ENCODE measurements at places on chromosomes 6 and 20. TPM values are rescaled to one million over a fixed set of nuclear protein-coding genes. Genes with fewer than 3 reads are reported as not detected.

DNA sequence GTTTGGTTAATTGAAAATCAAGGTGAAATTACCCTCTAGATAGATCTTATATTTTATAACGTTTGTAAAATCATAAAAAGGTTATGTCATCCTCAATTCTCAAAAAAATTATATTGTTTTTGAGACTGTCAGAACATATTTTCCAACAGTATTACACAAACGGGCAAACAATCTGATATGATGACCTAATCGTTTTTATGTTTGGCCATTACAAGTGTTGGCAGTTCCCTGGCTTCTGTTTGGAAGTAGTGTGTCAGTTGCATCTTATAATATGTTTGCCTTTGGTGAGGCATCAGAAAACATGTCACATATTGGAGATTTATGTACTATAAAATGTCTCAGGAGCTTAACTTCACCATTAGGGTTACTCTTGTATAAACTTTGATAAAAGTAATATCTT, 308.1 kb upstream of the EPHA7 start:
- no peak for DNase-seq

DNA sequence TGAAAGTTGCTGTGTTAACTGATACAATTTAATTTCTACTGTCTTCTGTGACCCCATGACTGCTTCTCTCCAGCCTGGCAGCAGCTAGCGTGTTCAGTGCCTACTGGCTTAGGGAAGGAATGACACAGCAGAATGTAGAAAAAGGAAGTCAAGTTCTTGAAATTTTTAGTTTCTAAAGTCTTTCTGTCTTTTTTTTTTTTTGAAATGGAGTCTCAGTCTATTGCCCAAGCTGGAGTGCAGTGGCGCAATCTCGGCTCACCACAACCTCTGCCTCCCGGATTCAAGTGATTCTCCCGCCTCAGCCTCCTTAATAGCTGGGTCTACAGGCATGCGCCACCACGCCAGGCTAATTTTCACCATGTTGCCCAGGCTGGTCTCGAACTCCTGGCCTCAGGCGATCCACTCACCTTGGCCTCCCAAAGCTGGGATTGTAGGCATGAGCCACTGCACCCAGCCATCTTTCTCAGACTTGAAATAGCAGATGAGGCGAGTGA, 39.3 kb downstream of the PCNA start:
- no peak for DNase-seq

GRCh38 chr6:90286884-90287488, 9.7 kb downstream of the BACH2 start:
- no peak for DNase-seq

DNA sequence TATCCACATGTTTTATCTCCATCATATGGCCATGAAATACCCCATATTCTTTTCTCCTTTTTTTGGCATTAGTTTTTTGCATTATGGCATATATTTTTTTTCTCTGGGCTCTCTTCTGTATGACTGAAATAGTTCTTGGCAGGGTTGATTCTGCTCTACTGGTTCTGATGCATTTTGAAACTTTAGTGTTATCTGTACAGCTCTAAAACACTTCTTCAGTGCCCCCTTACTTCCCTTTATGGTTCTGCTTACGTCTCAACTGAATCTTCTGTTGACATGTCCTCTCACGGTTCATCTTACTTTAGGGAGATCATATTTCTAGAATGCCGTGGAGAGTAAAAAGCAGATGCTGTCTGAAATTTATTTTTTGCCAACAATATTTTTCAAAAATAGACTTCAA, 23.2 kb upstream of the TXNDC5 start:
- no peak for DNase-seq

DNA sequence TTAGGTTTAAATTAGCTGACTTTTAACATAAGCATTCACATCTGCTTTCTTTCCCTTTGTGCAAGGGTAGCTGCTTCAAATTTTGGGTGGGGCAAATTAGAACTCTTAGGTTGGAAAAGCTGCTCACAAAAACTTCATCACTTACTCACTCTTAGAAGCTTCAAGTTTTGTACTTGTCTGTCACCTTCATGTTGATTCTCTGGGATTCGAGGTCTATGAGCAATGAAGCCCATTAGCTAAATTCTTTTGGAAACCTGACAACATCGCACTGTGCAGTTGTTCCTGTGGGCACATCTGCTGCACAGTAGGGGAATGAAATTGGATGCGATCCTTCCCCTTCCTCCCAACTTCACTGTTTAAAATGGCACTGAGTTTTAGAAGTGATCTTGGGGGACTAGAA, 156.1 kb downstream of the UBE3D start:
- no peak for DNase-seq

DNA sequence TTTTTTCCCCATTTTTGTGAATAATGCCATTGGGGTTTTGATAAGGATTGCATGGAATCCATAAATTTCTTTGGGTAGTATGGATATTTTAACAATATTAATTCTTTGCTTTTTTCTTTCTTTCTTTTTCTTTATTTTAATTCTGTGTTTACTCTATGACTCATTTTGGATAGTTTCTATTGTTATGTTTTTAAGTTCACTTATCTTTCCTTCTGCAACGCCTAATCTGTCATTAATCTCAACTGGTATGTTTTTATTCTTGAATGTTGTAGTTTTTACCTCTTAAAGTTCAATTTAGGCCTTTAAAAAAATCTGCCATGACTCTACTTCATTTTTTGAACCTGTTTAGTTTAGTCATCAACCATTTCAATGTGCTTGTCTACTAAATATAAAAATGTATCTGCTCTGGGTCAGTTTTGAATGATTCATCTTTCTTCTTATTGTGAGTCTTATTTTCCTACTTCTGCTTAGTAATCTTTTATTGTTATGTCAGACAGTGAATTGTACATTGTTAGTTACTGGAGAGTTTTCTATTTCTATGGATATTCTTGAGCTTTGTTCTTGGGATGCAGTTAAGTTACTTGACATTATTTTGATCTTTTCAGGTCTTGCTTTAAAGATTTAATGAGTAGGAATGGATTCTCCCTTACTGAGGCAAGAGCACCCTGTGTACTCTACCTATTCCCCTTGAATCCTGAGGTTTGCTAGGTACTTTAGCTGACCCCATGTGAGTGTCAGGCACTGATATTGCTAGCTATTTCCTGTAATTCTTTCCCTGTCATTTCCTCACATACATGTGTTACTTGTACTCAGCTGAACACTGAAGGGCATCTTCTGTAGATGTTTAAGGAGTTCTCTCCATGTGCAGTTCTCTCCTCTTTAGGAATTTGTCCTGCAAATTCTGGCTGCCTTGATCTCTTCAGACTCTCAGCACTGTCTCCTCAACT, 104.2 kb downstream of the TFAP2B start:
- no peak for DNase-seq

DNA sequence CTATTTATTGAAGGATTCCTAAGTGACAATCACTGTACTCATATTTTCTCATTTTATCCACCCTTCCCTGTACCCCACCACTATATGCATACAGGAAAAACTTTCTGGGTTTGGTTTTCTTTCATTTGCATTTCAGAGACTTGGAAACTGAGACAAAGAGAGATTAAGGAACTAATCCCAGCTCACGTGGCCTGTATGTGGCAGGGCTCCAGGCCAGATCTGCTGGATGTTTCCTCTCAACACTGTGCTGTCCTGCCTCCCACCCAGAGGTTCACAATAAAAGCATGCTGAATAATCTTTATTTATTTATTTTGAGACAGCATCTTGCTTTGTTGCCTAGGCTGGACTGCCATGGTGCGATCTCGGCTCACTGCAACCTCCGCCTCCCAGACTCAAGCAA, 50.2 kb downstream of the CEP162 start:
- no peak for DNase-seq

- no peak for DNase-seq
These were observed 267.4 kb upstream of the EXOC2 start for GRCh38 chr6:960356-960755.

GRCh38 chr20:10651227-10651990, 22.4 kb downstream of the JAG1 start:
- no peak for DNase-seq

- DNase-seq, result no peak
These were observed 93.6 kb upstream of the UST start for GRCh38 chr6:148653138-148653776.

DNA sequence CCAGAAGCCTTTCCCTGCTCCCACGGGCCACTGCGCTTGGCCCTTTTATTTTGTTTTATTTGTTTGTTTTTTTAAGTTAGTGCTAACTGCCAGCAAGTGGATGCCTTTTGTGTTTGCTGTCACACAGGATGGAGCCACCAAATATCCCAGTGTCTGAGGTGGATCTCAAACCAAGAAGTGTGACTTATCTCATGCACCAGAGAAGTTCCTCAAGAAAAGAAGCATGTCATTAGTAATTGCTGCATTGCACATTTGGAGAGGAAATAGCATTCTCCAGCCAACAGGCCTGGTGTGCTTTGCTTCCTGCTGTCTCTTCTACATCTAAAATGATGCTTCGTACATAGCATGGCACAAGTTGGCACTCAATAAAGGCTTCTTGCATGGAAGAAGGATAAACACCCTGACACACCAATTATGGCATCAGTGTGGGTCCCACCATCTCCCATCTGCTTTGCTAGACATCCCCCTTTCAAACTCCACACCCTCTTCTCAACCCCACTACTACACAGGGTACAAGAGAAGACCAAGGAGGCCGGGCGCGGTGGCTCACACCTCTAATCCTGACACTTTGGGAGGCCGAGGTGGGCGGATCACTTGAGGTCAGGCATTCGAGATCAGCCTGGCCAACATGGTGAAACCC, 1.9 kb upstream of the ATP9A start:
- DNase-seq, result no peak

GRCh38 chr6:128208078-128208477, 307.2 kb upstream of the THEMIS start:
- DNase-seq, result no peak

GRCh38 chr20:4666001-4666479, 55.7 kb upstream of the PRND start:
- DNase-seq, result no peak

DNA sequence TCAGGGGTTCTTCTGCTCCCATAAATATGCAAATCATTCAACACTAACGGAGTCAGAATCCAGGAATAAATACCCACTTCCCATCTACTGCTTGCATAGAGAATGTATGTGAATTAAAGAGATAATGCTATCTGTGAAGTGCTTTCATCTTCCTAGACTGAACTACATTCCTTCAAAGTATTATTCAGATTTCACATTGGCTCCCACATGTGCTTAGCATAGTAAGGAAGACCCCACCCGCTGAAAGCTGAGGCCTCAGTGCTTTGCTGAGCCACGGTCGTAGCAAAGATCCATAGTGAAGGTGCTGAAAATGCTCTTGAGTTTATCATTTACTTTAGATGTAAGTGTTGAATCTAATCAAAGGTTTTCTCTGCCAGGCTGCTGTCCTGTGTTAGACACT, 97.0 kb upstream of the SPACA1 start:
- no peak for DNase-seq

DNA sequence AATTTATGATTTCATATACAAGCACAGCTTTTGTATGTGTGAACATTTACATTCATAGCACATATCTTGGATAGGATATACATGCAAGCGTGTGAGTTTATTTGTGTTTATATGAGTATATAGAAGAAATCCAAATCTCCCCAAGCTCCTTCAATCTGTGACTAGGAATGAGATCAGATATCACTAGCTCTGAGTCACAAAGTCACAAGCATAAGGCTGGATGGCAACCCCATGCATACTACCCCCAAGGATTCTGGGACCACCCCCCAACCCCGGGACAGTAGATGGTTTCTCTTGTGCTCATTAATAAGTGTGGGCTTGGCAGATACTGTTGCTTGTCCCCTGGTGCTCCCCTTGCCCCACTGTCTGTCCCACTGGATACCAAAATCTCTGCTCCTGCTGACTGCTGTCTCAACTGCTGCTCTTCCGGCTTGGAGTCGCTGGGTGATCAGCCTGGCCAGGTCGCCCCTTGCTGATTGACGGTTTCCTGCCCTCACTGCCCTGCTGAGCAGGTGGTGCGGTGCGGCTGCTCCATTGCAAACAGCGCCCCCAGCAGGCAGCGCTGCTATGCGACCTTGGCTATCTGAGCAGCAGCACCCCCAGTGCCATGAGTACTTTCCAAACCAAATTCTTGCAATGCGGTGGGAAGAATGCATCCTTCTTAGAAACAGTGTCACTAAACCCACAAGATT, 279.4 kb downstream of the CD83 start:
- no peak for DNase-seq

DNA sequence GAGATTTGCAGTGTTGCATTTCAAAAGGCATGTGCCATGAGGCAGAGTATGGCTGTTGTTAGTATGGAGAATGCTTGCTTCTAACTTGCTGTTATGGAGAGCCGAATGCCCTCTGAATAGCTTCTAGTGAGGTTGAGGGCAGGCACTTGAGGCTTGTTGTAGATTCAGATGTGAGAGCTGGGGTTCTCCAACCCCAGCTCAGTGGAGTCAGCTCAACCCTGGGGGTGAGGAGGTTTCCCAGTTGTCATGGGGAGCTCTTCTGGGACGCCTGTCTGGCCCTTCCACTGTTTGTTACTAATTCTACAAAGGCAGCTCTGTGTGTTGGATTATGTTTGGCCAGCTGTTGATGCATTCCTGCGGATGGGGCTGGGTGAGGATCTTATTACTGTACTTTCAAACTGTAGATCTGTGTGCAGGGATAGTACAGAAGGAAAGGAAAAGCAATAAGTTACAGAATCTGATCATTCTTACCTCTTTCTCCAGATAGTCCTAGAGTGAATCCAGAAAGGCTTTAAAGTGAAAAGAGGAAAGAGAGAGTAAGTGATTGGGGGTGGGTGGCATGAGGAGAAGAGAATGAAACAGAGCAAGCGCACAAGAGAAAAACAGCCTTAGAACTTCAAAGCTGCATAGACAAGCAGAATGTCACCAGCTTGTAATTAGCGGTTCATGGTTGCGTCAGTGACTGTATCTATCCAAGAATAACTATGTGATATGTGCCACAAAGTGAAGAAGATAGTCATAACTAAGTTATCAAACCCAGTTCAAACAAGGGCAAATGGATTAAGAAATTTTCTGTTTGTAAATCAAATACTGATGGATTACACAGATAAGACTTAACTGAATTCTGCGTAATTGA, 148.7 kb downstream of the PRL start:
- DNase-seq, result peak; percentile 37

DNA sequence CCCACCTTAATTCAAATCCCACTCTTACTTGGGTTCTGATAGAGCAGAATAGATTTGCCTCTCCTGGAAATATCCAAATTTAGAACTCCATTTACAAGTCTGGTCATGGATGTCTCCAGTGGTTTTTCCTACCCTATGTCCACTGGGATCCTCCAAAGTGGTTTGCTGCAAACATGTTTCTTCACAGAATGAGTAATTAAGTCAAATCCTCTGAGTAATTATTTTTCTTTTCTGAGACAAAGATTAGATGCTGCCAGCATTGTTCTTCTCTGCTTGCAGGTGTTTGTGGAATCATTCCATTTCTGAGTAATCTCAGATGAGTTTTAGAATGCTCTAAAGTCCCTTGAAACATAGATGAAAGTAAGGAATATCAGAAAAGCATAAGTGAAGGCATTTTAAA, 21.9 kb downstream of the DTD1 start:
- DNase-seq, result no peak

- DNase-seq, result no peak
These were observed 136.3 kb downstream of the MRPL14 start for GRCh38 chr6:43990627-43991619.

TREM1 gene
- not detected for total RNA-seq

DLK2 gene
- 1.9 TPM for total RNA-seq

SEMG1 gene
- not detected for total RNA-seq

COL12A1 gene
- not detected for total RNA-seq

TMEM200A gene
- total RNA-seq, result 1.7 TPM

FAM229B gene
- 7.2 TPM for total RNA-seq

SAMD3 gene
- total RNA-seq, result 14.5 TPM

TCF15 gene
- not detected for total RNA-seq

MROH8 gene
- 3.0 TPM for total RNA-seq

TTBK1 gene
- 1.1 TPM for total RNA-seq

KIF6 gene
- total RNA-seq, result not detected

LPA gene
- not detected for total RNA-seq

CAPN11 gene
- not detected for total RNA-seq

HTR1B gene
- total RNA-seq, result not detected

FAM50B gene
- 7.3 TPM for total RNA-seq

BCAS4 gene
- total RNA-seq, result 25.0 TPM

All from CD8-positive, alpha-beta memory T cell (primary cell).